ENCODE measurements at places on chromosomes 11 and 22.
A peak's percentile ranks its signal among the peaks of the same experiment; 100 is the strongest.

DNA sequence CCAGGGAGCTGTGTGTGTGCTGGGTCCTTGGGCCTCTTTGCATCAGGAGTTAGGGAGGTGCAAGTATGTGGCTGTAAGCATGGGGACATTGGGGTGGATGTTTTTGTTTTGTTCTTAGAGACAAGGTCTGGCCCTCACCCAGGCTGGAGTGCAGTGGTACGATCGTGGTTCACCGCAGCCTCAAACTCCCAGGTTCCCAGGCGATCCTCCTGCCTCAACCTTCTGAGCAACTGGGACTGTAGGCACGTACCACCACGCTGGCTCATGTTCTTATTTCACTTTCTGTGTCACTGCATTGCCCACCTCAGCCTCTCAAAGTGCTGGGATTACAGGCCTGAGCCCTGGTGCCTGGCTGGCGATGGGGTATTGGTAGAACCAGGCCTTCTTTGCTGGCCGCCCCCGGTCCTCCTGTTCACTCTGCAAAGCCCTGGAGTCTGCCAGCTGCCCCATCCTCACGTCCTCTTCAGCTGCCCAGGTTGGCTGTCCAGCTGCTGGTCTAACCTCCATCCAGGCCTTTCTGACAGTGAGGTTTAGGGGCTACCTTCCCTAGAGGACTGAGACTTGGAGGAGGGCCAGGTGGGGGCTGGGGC, 851 bp upstream of the GRAMD4 start:
- peak; percentile 29 for DNase-seq

- no peak for DNase-seq
Measured at GRCh38 chr11:2214527-2215229, 43.1 kb upstream of the TH start.

GRCh38 chr11:130779943-130780342, 136.3 kb downstream of the SNX19 start:
- DNase-seq, result no peak

DNA sequence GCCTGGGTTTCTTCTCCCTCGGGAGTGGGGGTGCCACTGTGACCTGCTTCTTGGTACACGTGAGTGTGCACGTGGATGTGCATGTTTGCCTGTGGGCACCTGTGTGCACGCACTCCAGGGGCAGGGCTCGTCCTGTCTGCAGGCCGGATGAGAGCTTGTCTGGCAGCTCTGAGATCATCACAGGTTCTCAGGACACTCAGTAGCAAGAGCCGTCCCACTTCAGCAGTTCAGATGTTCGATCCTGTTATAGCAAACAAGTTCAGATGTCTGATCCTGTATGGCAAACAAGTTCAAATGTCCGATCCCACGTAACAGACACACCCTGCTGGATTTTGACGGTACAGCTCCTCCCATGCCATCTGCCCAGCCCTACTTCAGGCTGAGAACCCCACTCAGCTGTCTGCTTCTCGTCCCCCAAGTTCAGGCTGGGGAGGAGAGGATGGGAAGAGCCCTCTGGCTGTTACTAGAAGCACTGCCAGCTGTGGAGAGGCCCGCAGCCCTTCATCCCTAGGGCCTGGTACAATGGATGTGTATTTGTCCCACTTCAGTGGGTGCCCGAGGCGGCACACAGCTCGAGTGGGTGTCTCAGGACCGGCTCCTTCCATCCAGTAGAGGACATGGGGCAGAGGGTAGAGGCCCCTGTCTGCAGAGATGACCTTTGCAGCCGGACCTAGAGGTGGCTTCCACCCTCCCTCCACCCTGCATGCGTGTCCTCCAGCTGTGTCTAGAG, 1126.9 kb downstream of the BRD1 start:
- DNase-seq, result no peak

DNA sequence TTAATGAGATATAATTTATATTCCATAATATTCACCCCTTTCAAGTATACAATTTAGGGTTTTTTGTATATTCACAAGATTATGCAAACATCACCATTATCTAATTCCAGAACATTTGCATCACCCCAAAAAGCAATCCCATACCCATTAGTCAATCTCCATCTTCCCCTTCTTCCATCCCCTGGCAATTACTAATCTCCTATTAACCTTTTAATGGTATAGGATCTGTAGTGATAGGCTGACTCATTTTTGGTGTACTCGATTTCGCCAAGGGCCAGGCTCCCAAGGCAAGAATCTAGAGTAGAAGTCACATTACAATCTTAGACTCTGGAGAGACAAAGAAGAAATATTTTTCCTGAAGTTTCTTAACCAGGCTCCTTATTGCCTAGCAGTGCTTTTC, 113.4 kb downstream of the GAB2 start:
- no peak for DNase-seq

GRCh38 chr11:111307472-111308108, 9.2 kb downstream of the POU2AF3 start:
- DNase-seq, result no peak

- peak; percentile 62 for DNase-seq
Measured at GRCh38 chr11:6968816-6969215, 42.6 kb downstream of the ZNF215 start.

- no peak for DNase-seq
Measured at GRCh38 chr11:119991022-119991404, 146.9 kb downstream of the TRIM29 start.

- no peak for DNase-seq
Measured at GRCh38 chr22:21000987-21001600, 824 bp downstream of the THAP7 start.

- no peak for DNase-seq
Measured at GRCh38 chr11:125154378-125155099, 10.0 kb upstream of the PKNOX2 start.

GRCh38 chr11:36069576-36070212, 125.8 kb downstream of the LDLRAD3 start:
- DNase-seq, result no peak

DNA sequence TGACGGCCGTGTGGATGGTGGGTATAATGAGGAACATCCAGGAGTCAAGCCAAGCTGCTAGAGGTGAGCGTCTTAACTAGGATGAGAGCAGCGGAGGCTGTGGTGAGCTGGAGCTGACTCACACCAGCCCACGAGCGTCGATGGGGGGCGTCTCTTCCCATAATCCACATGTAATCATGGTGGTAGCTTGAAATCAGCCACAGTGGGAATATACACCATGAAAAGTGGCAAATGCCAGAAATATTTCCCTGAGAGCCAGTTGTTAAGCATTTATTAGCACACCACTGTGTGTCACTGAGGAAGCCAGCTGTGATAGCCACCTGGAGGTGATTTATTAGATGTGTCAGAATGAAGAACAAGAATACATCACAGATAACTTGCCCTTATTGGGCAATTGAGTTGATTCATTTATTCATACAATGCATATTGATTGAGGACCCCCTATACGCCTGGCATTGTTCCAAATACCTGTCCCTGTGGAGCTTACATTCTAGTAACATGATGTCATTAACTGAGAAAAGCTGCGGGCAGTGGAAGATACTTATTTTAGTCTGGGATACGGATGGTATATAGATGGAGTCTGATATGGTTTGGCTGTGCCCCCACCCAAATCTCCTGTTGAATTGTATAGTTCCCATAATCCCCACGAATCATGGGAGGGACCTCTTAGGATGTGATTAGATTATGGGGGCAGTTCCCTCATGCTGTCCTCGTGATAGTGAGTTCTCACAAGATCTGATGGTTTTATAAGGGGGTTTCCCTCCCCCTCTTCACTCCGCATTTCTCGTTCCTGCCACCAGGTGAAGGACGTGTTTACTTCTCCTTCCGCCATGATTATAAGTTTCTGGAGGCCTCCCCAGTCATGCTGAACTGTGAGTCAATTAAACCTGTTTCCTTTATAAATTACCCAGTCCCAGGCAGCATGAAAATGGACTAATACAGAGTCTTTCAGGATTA, 473.4 kb downstream of the METTL15 start:
- peak; percentile 54 for DNase-seq

GRCh38 chr11:119810478-119811232, 81.7 kb upstream of the NECTIN1 start:
- no peak for DNase-seq

GRCh38 chr11:57071829-57072228, 83.1 kb downstream of the OR5AK2 start:
- peak; percentile 85 for DNase-seq

GRCh38 chr11:14065141-14065540, 102.6 kb downstream of the SPON1 start:
- DNase-seq, result no peak

DNA sequence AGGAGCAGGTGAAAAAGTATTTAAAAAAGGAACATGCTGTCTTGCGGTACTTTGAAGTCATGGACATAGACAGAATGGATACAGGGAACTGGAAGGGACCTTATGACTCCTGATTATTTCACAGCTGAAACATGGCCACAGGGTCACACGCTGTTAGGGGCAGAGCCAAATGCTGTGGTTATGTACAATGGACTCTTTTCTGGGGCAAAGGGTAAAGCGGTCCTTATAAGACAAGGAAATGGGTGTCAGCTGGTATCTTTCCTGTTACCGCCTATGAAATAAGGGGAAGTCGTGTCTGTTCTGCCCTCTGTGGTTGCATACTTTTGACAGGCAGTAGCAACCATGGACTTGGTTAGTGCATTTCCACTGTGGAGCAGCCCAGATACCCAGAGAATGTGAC, 12.8 kb upstream of the ST14 start:
- no peak for DNase-seq

DNA sequence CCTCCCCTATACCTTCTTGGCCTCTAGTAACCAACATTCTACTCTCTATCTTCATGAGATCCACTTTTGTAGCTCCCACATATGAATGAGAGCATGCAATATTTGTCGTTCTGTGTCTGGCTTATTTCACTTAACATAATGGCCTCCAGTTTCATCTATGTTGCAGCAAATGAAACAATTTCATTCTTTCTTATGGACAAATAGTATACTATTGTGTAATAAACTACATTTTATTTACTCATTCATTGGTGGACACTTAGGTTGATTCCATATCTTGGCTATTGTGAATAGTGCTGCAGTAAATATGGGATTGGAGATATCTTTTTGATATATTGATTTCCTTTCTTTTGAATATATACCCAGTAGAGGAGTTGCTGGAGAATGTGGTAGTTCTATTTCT, 151.1 kb downstream of the JRKL start:
- no peak for DNase-seq

DNA sequence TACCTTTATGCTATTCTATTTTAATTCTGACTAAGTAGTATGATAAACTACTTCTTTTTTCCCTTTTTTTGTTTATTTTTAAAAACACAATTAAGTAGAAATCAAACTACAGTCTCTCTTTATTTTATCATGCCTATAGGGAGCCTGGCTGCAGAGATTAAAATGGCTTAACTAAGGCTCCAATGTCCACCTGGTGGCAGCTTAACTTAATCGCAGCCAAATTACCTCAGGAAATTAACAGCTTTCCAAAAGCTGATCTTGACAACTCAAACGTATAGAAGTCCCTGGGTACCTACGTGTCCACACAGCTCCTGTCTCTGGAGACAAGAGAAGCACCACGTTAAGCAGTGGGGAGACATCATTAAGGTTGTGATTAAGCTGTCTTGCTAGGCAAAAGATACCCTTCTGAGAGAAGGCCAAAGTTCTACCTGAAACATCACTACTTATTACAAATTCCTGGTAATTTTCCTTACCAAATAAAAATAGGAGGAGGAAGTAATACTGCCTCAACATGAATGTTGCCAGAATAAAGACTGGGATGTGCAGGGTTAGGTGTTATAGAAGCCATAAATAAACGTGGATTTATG, 63.2 kb upstream of the SNX19 start:
- DNase-seq, result peak; percentile 42

GRCh38 chr11:65973439-65974110, 12.0 kb downstream of the SART1 start:
- no peak for DNase-seq

Measured in AG10803 (cell line).